Cardiac muscle cell (in vitro differentiated cells and primary cell): ENCODE measurements at places on chromosomes 3 and 15. TPM values are rescaled to one million over a fixed set of nuclear protein-coding genes. Genes with fewer than 3 reads are reported as not detected.

- H3K27me3 ChIP-seq: peaks cover 30% of the 10 kb centered on the region
- no peak for DNase-seq
- no peak overlapping the region for H3K4me3 ChIP-seq
- no peaks in the 10 kb centered on the region for H3K36me3 ChIP-seq
- no peaks in the 10 kb centered on the region for H3K4me1 ChIP-seq
Measured at GRCh38 chr15:93144463-93145236, 55.6 kb upstream of the RGMA start.

DNA sequence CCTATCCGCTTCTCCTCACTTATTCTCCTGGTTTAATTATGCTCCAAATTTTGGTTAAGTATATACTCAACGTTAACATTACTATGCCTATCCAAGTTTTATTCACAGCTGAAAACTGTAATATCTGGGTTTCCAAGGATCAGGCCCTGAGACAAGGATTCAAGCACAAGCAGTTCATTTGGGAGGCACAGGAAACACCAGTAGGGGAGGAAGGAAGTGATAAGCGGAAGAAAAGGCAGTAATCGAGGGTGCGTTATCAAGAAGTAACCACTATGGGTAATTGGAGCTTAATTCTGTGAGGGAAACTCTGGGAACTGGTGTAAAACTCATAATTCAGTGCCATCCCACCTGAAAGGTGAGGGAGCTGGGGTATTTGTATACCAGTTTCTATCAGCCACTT, 120.3 kb downstream of the KCNAB1 start:
- H3K36me3 ChIP-seq: no peaks in the 10 kb centered on the region
- no peak for DNase-seq
- H3K27ac ChIP-seq: no peak overlapping the region
- H3K4me1 ChIP-seq: no peaks in the 10 kb centered on the region
- H3K4me3 ChIP-seq: no peak overlapping the region

DNA sequence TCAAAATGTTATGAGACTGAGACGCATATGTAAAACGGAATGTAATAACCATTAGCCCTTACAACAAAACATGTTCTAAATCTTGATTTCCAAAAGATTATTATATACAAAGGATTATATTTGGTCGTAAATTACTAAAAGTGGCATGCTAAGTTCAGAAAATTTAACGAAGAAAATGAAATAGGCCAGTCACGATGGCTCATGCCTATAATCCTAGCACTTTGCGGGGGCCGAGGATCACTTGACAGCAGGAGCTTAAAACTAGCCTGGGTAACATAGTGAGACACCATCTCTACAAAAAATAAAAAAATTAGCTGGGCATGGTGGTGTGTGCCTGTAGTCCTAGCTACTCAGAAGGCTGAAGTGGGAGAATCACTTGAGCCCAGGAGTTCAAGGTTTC, 29.0 kb downstream of the ACAD11 start:
- H3K4me1 ChIP-seq: no peaks in the 10 kb centered on the region
- no peaks in the 10 kb centered on the region for H3K27me3 ChIP-seq
- no peak for DNase-seq
- H3K36me3 ChIP-seq: peaks cover 27% of the 10 kb centered on the region
- no peak overlapping the region for H3K4me3 ChIP-seq

DNA sequence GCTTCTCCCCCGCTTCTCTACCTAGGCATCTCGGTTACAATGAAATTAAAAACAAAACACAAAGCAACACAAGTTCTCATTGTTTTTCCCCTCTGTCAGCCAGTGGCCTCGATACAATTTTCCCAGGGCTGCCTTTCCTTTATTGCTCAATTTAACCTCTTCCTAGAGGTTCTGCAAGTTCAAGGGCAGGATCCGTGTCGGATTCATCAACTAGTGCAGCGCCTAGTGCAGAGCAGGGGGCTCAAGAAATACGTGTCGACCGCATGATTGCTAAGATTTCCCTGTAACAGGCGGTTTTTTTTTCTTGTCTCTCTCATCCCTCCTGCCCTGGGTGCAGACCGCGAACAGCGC, 1.4 kb upstream of the BHLHE40 start:
- H3K4me3 ChIP-seq: peak overlapping the region; percentile 67
- DNase-seq: no peak
- H3K4me1 ChIP-seq: peaks cover 28% of the 10 kb centered on the region

DNA sequence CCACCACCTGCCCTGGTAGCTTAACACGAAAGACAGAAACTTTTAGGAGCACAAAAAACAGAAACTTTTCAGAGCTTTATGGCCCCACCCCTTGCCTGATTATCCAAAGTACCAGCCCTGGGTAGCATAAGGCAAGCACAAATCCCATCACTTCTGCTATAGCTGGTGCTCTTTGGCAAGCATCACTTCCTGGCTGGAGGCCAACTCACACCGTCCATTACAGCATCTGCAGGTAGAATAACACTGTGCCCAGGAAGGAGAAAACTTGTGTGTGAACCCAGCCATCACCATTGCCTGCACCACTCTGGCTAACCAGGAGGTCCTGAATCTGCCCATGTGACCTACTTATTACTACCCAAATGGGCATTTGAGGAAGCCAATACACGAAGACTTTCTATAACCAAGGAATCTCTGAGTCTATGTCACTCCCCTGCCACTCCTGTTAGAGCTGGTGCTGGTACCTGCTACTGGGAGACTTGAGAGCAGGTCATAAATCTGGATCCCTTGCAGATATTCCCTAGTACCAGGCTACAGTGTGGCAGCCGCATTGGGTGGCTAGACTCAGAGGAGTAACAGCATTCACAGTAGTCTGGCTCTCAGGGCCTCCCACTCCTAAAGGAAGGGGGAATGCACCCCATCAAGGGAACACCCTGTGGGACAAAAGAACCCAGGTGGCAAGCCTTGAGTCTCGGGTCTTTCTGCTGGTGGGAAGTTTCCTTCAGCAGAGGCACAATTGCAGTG, 73.3 kb upstream of the AKAP13 start:
- H3K27me3 ChIP-seq: no peaks in the 10 kb centered on the region
- no peaks in the 10 kb centered on the region for H3K36me3 ChIP-seq
- no peak overlapping the region for H3K4me3 ChIP-seq
- H3K27ac ChIP-seq: no peak overlapping the region
- DNase-seq: no peak

GRCh38 chr3:97911459-97911858, 60.8 kb downstream of the RIOX2 start:
- no peak for DNase-seq
- peak overlapping the region; percentile 42 for H3K27ac ChIP-seq
- no peaks in the 10 kb centered on the region for H3K27me3 ChIP-seq
- H3K4me3 ChIP-seq: no peak overlapping the region
- peaks cover 13% of the 10 kb centered on the region for H3K4me1 ChIP-seq
- no peaks in the 10 kb centered on the region for H3K36me3 ChIP-seq

DNA sequence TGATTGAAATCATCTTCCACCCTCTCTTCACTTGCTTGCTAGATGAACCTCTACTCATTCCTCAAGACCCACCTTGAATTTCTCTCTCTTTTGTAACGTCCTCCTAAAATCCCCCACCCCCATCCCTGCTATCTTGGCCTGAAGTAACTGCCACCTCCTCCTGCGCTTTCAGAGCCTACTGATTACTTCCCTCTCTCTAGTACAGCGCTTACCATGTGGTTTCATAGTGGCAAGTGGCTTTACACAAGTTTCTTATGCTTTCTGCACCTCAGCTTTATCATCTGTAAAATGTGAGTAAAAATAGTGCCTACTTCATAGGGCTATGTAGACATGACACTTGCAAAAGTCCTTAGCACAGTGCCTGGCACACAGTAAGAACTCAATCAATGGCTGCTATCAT, 28.7 kb upstream of the DAZL start:
- H3K27ac ChIP-seq: no peak overlapping the region
- H3K4me1 ChIP-seq: no peaks in the 10 kb centered on the region
- H3K4me3 ChIP-seq: no peak overlapping the region
- H3K27me3 ChIP-seq: no peaks in the 10 kb centered on the region

DNA sequence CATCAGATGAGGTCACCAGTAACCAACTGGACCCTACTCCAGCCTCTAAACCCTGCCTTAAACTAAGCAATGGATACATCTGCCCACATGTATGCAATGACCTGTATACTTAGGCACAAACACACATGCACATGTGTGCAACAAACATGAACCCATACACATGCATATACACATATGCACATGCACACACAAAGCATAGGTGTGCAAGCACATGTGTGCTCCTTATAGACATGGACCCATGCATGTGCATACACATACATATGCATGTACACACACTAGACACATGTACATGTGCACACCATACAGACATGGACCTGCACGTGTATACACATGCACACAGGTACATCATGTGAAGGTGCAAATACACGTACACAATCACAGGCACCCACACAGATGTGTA, 8.6 kb upstream of the TRH start:
- peaks cover 34% of the 10 kb centered on the region for H3K27me3 ChIP-seq
- H3K4me1 ChIP-seq: peaks cover 6% of the 10 kb centered on the region
- H3K27ac ChIP-seq: no peak overlapping the region
- no peak for DNase-seq
- H3K36me3 ChIP-seq: no peaks in the 10 kb centered on the region

- no peak overlapping the region for H3K27ac ChIP-seq
- H3K27me3 ChIP-seq: peaks cover 4% of the 10 kb centered on the region
- DNase-seq: no peak
- no peaks in the 10 kb centered on the region for H3K36me3 ChIP-seq
- no peak overlapping the region for H3K4me3 ChIP-seq
Measured at GRCh38 chr15:26562336-26562735, 210.5 kb downstream of the GABRB3 start.

- DNase-seq: no peak
- H3K36me3 ChIP-seq: no peaks in the 10 kb centered on the region
Measured at GRCh38 chr3:172159376-172159775, 120.0 kb downstream of the FNDC3B start.

- H3K4me1 ChIP-seq: no peaks in the 10 kb centered on the region
- no peak overlapping the region for H3K4me3 ChIP-seq
- H3K27ac ChIP-seq: no peak overlapping the region
- no peaks in the 10 kb centered on the region for H3K36me3 ChIP-seq
Measured at GRCh38 chr3:87435926-87436620, 159.7 kb upstream of the POU1F1 start.

GRCh38 chr15:101038327-101039003, 119.3 kb downstream of the LRRK1 start:
- H3K36me3 ChIP-seq: no peaks in the 10 kb centered on the region
- no peak overlapping the region for H3K4me3 ChIP-seq
- H3K27ac ChIP-seq: no peak overlapping the region
- H3K4me1 ChIP-seq: no peaks in the 10 kb centered on the region
- no peak for DNase-seq

GRCh38 chr15:61038387-61038786, 190.7 kb downstream of the RORA start:
- H3K36me3 ChIP-seq: no peaks in the 10 kb centered on the region
- H3K4me3 ChIP-seq: no peak overlapping the region
- H3K27me3 ChIP-seq: no peaks in the 10 kb centered on the region
- no peak overlapping the region for H3K27ac ChIP-seq
- DNase-seq: no peak

GRCh38 chr3:188006726-188007393, 147.1 kb upstream of the LPP start:
- H3K27ac ChIP-seq: no peak overlapping the region
- no peaks in the 10 kb centered on the region for H3K27me3 ChIP-seq
- H3K4me1 ChIP-seq: no peaks in the 10 kb centered on the region
- peak; percentile 34 for DNase-seq
- H3K4me3 ChIP-seq: no peak overlapping the region
- H3K36me3 ChIP-seq: no peaks in the 10 kb centered on the region

GRCh38 chr3:25531971-25532370, 103.9 kb downstream of the RARB start:
- no peaks in the 10 kb centered on the region for H3K36me3 ChIP-seq
- H3K27ac ChIP-seq: no peak overlapping the region

DNA sequence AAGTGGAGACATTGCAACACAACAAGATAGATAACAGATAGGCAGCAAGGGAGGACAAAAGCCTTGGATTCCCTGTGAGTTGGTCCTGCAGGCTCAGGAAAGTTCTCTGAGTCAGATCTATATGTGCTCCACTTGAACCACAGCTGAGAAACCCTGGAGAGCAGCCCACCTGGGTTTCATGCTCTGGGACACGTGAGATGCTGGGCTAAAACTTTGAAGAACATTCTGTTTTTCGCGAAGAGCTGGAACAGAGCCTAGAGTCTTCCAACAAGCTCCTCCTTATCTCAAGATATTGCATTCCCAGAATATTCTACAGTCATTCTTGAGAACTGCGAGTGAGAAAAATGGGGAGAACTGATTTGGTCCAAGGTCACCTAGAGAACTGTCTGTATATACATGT, 583.0 kb upstream of the ROBO1 start:
- DNase-seq: no peak
- H3K4me3 ChIP-seq: no peak overlapping the region
- no peaks in the 10 kb centered on the region for H3K27me3 ChIP-seq
- H3K4me1 ChIP-seq: no peaks in the 10 kb centered on the region
- H3K27ac ChIP-seq: no peak overlapping the region

- no peak overlapping the region for H3K27ac ChIP-seq
- peak; percentile 30 for DNase-seq
- no peaks in the 10 kb centered on the region for H3K36me3 ChIP-seq
- no peak overlapping the region for H3K4me3 ChIP-seq
- no peaks in the 10 kb centered on the region for H3K27me3 ChIP-seq
Measured at GRCh38 chr15:52540374-52541012, 11.8 kb upstream of the MYO5A start.

- H3K36me3 ChIP-seq: peaks cover 15% of the 10 kb centered on the region
- H3K4me1 ChIP-seq: peaks cover 9% of the 10 kb centered on the region
- peak overlapping the region; percentile 66 for H3K27ac ChIP-seq
Measured at GRCh38 chr3:51992017-51992682, 3.5 kb downstream of the RPL29 start.

GRCh38 chr3:79012530-79012913, 755.3 kb downstream of the ROBO1 start:
- H3K36me3 ChIP-seq: no peaks in the 10 kb centered on the region
- no peak overlapping the region for H3K27ac ChIP-seq
- peaks cover 53% of the 10 kb centered on the region for H3K4me1 ChIP-seq
- DNase-seq: no peak

DNA sequence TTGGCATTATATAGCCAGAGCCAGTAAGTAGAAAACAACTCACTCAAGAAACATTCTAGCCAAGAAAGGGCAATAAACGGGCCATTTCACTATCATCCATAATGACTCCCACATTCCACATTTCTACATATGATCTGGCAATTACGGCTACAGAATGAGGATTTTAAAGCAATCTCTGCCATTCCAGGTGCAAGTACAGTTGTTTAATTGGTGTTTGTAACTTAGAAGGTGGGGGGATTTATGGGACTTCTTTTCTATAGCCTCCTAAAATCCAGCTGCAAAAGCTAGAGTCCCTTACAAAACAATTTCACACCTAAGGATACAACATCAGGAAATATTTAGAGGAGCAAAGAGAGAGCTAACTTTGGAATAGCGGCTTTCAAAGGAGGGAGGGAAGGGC, 295.4 kb upstream of the RORA start:
- no peak for DNase-seq
- H3K36me3 ChIP-seq: no peaks in the 10 kb centered on the region
- H3K4me1 ChIP-seq: no peaks in the 10 kb centered on the region

GRCh38 chr3:64291956-64292355, 66.7 kb upstream of the PRICKLE2 start:
- H3K27me3 ChIP-seq: no peaks in the 10 kb centered on the region
- DNase-seq: no peak
- H3K36me3 ChIP-seq: no peaks in the 10 kb centered on the region
- no peak overlapping the region for H3K27ac ChIP-seq
- peaks cover 15% of the 10 kb centered on the region for H3K4me1 ChIP-seq

The CHRNB4 gene
- total RNA-seq: 0.14 and 0.57 TPM in 2 replicates

The ZNF662 gene
- total RNA-seq: 0.14 and 0.21 TPM in 2 replicates

The FANCD2OS gene
- total RNA-seq: not detected in 2 replicates

The LRRC49 gene
- total RNA-seq: 8.4 and 11.6 TPM in 2 replicates

The SKOR1 gene
- total RNA-seq: 0.85 and 1.1 TPM in 2 replicates

The ADAMTS17 gene
- total RNA-seq: 0.69 and 5.5 TPM in 2 replicates
